Activated CD4-positive, alpha-beta T cell treated with anti-CD3 and anti-CD28 coated beads, Interleukin-2, amount 10 ng/mL, durations not matched to agents 24 days and 14 days (primary cell): ENCODE measurements at places on chromosomes 2 and 18.

DNA sequence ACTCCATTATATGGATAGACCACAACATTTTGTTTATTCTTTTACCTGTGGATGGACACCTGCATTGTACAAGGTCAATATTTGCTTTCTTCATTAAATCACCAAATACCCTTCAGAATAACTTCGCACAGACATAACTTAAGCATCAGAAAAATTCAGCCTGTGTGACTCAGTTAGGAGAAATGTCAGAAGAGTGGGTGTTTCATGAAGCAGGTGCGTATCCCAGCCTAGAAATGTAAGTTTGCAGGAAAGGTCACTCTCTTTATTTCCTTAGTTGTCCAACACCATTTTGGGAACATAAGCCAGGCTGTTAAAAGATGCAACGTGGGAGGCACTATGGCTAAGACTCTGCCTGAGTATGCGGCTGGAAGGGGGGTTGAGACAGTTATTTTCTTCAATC lies 48.6 kb upstream of the FHL2 start:
- no peak for DNase-seq

DNA sequence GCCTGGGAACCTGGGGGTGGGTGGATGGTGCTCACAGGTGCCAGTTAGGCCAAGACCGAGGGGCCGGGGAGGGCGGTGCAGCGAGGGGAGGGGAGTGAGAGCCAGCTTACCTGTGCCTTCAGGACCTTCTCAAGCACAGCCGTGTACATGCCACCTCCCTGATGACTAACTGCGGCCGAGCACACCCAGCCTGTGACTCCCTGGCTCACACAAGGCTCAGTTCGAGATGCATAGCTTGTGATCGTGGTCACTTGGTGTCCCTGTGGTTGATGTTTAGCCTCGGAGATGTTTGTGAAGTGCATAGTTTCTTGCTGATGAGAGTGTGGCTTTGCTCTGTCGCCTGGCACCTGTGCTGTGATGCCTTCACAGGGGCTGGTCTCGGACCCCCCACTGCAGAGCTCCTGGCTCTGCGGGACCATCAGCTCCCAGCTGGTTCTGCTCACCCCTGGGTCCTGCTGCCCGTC lies 84.5 kb upstream of the ODC1 start:
- no peak for DNase-seq

- peak; percentile 99 for DNase-seq
These were observed 1.8 kb upstream of the RNPEPL1 start for GRCh38 chr2:240566203-240567136.

DNA sequence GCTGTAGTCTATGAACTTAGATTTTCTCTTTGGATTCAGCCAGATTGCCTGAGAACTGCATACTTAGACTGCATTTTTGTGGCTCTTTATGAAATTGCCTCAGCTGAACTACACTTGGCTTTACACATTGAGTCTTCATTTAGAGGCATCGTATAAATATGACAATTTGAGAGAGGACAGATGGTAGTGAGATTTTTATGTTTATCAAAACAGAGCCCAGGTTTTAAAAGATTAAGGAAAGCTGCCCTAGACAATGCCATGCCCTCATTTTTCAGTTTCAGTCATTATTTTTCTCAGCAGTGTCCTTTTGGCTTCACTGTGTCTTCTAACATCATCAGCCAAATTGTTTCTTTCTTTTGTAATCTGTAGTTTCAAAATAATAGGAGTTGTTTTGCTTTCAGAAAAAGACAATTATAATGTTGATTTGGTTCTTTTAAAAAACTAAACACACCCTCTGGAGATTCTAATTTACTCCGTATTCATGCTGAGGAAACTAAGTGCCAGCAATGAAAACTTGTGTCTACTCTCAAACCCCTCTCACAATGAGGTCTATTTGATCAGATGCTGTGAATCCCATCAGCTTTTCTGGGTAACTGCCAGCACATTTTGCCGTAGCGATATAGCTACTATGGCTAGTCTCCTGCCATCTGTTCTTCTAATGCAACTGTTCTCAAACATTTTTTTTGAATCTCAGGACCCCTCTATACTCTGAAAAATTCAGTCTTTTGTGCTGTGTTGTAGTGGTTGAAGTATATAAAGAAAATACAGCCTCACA lies 46.2 kb downstream of the TWSG1 start:
- no peak for DNase-seq

DNA sequence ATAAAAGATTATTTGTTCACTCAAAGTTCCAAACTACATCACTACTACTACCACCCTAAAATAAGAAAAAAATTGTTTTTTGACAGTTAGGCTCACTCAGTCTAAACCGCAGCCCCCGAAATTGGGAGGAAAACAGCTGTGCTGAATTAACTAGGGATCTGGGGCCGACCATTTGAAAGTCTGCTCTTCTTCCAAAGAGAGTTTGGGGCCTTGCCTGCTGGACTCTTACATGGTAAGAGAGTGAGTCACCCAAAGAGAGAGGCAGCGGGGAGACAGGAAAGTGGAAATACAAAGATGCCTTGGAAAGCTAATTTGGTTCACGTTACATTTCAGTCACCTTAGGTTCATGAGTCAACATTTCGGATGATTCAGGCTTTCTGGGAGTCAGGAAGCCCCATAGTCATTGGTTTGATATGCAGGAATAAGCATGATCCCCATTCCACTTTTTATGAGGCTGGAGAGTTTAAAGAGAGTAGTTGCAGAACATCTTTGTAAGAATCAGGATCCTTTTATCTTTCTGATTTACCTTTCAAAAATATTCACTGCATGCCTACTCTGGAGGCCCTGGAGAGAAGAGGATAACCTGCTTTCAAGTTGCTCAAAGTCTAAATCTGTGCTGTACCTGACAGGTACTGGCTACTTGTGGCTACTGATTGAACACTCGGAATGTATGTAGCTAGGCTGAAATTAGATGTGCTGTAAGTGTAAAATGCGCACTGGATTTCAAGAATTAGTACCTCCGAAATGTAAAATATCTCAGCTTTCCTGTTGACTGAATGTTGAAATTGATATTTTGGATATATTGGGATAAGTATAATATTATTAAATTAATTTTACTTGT lies 995 bp upstream of the RTN4 start:
- DNase-seq: peak; percentile 76

- no peak for DNase-seq
These were observed 200.0 kb downstream of the GBX2 start for GRCh38 chr2:235968155-235968554.

DNA sequence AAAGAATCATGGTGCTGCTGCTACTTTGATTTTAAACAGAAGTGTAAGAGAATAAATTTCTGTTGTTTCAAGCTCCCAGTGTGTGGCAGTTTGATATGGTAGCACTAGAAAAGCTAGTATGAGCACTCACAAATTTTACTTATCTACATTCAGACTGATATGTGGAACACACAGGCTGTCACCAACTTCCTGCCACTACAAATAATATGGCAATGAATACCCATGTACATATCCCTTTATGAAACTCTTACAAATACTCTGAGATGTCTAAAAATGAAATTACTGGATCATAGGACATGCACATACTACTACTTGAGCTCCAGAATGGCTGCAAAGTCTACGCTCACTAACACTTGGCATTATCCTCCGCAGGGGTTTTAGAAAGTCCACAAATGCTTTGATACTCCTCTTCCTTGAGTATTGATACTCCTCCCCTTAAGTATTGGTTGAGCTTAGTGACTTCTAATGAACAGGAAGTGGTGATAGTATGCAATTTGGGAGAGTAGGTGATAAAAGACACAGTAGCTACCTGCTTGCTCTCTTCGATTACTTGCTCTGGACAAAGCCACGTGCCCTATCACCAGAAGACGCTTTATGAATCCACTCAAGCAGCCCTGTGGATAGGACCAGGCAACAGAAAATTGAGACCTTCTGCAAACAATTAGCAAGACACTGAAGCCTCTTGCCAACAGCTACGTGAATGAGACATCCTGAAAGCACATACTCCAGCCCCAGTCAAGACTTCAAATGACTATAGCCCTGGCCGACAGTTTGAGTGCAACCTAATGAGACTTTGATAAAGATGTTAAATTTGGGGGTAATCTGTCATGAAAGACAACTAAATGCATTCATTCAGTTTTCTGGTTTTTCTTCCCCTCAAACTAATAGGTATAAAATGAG lies 35.4 kb downstream of the FBXO11 start:
- no peak for DNase-seq

GRCh38 chr18:54284981-54285785 lies 15.9 kb downstream of the POLI start:
- DNase-seq: peak; percentile 82

- peak; percentile 48 for DNase-seq
These were observed 30.1 kb downstream of the TMEM18 start for GRCh38 chr2:647003-647560.

GRCh38 chr2:40282428-40282827 lies 169.5 kb downstream of the SLC8A1 start:
- no peak for DNase-seq
